ENCODE measurements at places on chromosomes 1 and 21.

DNA sequence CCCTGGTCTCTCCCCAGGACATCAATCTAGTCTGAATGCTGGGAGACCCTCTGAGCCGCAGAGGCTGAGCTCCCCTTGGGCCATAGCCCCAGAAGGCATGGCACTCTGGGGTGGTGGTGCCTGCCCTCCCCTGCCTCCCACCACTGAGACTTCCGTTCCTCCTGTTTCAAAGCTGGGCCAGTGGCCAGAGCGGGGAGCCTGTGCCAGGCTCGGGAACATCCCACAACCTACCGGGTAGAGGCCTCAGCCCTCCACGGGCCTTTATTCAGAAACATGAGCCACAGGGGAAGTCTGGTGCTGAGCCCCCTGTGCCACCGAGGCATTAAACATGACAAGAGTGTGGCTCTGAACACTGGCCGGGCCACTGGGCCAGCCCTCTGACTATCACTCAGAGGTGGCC is 8.1 kb downstream of the CCDC24 start:
- no peak for DNase-seq

- DNase-seq, result no peak
These were observed 2.5 kb downstream of the WDR77 start for GRCh38 chr1:111446546-111446945.

GRCh38 chr1:151072224-151072623 is 1.7 kb downstream of the GABPB2 start:
- no peak for DNase-seq

DNA sequence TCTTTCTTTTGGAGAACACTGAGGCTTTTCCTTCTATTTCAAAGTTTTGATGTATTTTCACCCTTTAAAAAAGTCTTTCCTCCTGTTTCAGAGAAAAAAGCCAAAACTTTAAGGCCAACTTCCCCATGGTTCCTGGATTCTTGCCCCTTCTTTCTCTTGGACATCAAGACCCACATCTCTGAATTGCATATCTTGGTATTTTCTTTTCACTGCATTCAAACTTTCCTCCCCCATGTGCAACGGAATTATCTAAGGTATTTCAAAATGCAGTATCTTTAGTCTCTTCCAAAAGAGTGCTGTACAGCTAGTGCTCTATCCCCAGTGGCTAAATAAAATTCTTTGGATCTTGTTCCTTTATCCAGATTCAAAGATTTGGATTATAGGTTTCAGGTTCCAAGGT is 81.1 kb upstream of the TSPAN2 start:
- DNase-seq, result no peak

GRCh38 chr1:159071970-159072582 is 4.5 kb downstream of the AIM2 start:
- peak; percentile 16 for DNase-seq

DNA sequence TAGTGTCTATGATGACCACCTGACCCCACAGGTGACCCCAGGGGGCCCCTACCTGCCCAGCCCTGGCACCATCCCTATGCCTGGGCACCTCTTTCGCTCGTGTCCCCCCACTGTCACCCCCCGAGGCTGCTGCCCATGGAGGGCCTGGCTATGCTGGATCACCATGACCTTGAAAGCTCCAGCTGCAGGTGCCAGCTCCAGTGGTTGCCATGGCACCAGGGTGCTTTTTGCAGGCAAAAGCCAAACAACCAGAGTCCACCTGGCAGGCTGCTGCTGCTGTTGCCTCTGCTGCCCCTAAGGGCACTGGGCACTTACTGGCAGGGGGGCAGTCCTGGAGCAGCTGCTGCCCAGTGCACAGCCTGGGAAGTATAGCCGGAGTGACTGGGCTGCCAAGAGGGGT is 21.7 kb downstream of the ETNK2 start:
- DNase-seq, result no peak

GRCh38 chr1:151720974-151721787 is at the start of gene RIIAD1:
Gene RIIAD1, plus strand, starts transcription at chr1:151721522. Its CDS starts 15 bp downstream, at chr1:151721537.
- peak; percentile 61 for DNase-seq

- no peak for DNase-seq
These were observed 21.8 kb downstream of the SLC1A7 start for GRCh38 chr1:53120659-53121058.

GRCh38 chr21:42269386-42269785 is 45.8 kb downstream of the TFF3 start:
- no peak for DNase-seq

GRCh38 chr1:94236630-94237290 is 624 bp downstream of the ARHGAP29 start:
- DNase-seq, result no peak

GRCh38 chr1:2974701-2975301 is 46.5 kb upstream of the ACTRT2 start:
- DNase-seq, result no peak

- no peak for DNase-seq
These were observed 39.0 kb downstream of the SLC44A3 start for GRCh38 chr1:94859174-94859573.

DNA sequence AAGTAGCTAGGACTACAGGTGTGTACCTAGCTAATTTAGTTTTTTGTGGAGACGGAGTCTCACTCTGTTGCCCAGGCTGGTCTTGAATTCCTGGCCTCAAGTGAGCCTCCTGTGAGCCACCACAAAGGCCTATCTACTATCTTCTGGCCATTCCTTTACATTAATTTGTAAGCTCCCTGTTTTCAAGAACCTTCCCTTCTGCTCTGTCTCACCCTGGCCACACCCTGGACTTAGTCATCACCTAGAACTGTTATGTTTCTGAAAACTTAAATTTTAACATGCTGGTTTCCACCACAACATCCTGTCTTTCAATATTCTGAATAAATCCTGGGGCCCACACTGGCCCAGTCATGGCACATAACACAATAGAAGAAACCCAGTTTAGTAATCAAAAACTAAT is 4.9 kb upstream of the B4GALT3 start:
- no peak for DNase-seq

- DNase-seq, result no peak
These were observed 35.9 kb upstream of the ZNF326 start for GRCh38 chr1:89958851-89959654.

DNA sequence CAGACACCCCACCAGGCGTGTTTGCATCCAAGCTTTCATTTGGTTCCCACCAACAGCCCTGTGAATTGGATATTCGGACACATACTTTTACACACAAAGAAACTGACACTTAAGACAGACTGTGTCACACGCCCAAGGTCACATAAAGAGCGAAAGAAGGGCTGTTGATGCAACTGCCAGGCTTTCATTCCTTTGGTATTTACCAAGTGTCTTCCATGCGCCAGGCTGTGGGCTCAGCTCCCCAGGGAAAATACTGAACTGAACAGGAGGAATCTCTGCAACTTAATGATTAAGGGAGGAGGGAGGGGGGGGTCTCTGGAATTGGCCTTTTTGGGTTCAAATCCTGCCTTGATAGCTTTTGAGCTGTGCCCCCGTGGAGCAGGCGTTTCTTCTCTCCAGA is 122.8 kb downstream of the ACTL8 start:
- no peak for DNase-seq

GRCh38 chr1:114554577-114554976 is 26.8 kb downstream of the BCAS2 start:
- no peak for DNase-seq

GRCh38 chr1:34681480-34682451 is 73.1 kb upstream of the GJB5 start:
- peak; percentile 74 for DNase-seq

- no peak for DNase-seq
These were observed 74.1 kb downstream of the XCL2 start for GRCh38 chr1:168469690-168470089.

DNA sequence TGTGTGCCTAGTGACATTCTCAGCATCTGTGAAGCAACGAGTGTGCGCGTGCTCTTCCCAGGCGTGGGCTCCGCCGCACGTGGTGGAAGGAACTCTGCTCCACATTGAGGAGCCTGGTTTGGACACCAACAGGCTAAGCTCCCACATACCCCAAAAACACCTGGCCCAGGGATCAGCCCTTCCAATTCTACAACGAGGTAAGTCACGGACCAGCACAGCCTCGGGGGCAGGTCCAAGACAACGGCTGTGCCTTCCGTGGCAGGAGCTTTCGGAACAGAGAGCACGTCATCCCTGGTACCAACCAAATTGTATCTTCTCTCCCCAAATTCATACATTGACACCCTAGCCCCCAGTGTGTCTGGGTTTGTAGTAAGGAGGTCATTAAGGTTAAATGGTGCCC is 27.2 kb upstream of the PDE9A start:
- DNase-seq, result no peak

- DNase-seq, result no peak
These were observed 11.9 kb upstream of the TNFRSF14 start for GRCh38 chr1:2544093-2544874.

DNA sequence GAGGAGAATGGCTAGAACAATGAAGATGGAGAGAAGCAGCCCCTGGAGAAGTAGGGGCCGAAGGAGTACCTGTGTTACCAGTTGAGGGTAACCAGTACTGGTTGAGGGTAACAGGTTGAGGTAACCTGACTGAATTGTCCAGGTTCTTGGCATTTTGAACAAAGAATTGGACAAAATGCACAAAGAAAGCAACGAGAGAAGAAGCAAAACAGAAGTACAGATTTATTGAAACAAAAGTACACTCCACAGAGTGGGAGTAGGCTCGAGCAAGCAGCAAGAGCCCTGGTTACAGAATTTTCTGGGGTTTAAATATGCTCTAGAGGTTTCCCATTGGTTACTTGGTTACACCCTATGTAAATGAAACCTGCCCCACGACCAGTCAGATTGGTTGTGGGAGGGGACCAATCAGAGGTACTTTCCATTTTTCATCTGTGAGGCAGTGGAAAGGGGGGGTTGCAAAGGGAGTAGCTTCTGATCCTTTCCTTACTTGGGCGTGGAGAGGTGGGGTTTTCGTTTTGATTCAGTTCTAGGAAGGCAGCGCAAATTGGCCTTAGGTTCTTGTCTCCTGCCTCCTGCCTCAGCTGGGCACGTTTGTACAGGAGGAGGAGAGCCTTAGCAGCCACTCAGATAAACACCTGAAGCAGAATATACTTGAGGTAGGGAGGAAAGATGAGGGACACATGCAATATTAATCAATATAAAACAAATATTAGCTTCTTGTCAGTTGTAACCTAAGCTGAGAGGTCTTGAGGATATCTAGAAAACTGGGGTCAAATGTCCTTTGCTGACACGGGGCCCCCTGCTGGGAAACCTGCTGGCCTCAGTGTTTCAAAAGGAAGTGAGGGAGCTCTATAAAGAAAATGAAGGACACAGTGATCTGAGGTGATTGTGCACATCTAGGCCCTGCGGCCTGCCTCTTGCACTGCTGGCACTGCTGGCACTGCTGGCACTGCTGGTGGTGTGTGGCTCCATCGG is 14.3 kb upstream of the LSM10 start:
- DNase-seq, result no peak

DNA sequence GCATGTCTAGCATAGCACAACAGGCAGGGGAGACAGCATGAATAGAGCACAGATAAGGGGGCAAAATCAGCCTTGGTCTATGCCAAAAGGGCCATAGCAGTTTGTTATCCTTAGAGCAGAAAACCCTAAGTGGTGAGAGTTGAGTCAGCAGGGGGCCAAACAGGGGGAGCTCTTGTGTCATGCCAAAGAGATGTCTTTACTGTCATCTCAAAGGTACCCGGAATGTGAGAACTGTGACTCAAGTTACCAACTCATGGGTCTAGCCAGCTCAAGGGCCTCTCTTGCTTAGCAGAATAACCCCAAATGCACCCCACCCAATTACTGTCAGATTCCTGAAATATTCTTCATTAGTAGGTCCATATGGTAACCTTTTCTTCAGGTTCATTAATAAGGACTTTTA is 45.9 kb upstream of the NRDC start:
- no peak for DNase-seq

DNA sequence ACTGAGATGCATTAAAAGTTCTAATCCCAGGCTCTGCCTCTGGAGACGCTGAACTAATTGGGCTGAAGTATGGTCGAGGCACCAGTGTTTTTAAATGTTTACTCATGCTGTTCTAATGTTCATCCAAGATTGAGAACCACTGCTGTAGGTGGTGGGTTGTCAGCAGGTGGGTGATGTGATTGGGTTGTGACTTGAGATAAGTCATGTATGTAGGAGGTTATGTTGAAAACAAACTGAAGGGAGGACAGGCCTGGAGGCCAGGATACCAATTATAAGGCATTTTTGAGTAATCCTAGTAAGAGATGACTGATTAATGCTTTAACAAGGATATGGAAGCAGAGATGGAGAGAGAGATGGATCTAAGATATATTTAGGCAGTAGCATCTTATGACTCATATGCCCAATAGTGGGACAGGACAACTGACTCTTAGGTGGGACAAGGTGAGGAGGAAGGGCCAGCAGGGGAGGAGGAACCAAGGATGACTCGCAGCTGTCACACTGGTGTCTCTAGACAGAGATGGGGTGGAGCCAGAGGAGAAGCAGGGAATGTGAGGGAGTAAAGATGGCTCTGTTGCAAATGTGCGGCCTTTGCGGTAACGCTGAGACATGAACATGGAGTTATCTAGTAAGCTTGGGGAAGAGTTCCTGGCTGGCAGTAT is 29.3 kb downstream of the RAB4A start:
- no peak for DNase-seq

DNA sequence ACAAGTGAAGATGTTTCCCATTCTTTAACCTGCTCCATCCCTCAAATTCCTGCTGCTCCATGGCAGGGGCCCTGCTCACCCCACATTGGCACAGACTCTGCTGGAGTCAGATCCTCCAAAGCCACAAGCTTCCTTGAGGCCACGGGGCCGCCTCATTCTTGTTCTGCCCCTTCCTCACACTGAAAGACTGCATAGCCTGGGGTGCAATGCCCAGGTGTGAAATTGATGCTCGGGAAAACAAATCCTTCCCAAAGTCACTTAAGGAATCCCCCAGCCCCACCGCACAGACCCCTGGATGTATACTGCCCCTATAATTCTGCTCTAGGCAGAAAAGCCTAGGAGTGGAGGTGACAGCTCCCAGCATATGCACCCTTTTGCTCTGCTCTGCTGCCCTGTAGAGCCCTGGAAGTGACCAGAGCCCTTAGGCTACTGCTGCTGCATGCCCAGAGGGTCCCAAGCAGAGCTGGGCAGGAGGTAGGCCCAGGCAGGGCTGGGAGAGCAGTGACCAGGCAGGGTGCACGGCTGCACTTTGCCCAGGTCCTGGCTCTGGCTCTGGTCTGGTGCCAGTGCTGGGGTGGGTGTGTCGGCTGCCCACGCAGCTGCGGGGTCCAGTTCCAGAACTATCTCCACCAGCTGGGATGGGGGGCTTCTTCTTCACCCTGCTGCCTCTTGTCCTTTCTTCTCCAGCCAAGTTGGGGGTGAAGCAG is 1.6 kb downstream of the HES2 start:
- no peak for DNase-seq

DNA sequence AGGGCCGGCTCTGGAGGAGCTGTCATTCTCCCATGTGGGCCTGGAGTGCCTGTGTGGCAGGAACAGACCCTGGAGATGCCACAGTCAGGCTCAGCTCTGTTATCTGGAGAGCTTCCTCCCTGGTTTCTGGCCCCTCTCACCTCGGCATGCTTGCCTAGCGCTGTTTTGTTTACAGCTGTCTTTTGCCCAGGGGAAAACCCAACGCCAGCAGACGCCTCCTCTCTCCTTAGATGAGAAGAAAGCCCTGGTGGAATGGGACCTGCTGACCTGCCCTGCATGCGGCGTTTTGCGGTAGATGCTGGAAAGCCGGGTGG is 104.9 kb downstream of the CRYAA start:
- no peak for DNase-seq
